Bone marrow (tissue), 2 donors: ENCODE measurements at places on chromosomes 2 and 18.

DNA sequence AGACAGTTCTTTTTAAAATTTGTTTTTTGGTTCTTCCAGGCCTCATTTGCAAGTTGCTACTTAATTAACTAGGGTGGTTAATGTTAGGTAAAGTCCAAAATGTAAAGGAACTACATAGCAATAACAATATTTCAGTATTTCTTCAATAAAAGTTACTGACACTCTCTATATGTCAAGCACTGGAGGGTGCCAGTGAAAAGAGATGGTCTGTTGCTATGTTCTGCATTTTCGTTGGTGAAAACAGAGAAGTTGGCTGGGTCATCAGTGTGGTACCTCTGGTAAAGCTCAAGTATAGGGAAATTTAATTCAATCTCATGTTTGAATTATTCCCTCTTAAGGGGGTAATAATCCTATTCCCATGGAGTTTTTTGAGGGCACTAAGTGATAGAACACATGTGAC is 16.3 kb upstream of the SCN1A start:
- no peak for DNase-seq

DNA sequence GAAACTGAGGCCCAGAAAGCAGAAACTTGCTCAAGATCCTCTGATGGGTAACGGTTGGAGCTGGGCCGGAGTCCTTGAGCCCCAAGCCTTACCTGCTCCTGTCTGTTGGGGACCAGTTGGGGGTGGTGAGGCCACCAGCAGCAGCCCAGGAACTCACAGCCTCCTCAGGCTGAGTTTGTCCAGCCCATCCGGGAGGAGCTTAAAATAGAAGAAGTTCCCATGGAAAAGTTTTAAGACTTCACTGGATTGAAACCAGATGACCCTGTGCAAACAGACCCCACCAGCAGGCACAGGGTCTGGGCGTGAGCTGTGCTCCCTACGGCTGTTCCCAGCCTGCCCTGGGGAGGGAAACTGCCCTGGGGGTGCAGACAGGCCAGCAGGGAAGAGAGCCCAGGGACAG is 40.6 kb upstream of the FOSL2 start:
- DNase-seq = no peak

- no peak for DNase-seq
Observed at GRCh38 chr2:84085562-84085961, 373.5 kb downstream of the SUCLG1 start.

DNA sequence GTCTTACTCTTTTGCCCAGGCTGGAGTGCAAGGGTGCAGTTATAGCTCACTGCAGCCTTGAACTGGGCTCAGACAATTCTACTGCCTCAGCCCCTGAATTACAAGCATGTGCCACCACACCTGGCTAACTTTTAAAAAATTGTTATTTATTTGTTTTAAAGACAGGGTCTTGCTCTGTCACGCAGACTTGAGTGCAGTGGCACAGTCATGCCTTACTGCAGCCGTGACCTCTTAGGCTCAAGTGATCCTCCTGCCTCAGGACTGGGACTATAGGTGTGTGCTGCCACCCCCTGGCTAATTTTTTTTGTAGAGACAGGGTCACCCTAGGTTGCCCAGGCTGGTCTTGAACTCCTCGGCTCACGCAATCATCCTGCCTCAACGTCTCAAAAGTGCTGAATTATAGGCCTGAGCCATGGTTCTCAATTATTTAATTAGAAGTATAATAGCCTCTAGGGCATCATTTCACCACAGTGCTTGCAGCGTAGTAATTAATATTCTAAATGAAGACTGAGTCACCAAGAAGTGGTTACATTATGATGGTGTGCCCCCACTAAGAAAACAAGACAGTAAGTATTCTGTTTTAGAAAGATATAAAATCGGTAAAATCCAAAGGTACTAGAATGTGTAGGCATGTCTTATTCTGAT is 69.6 kb downstream of the EML4 start:
- no peak for DNase-seq

- DNase-seq = no peak
Observed at GRCh38 chr2:68375582-68375981, 10.5 kb downstream of the PLEK start.

DNA sequence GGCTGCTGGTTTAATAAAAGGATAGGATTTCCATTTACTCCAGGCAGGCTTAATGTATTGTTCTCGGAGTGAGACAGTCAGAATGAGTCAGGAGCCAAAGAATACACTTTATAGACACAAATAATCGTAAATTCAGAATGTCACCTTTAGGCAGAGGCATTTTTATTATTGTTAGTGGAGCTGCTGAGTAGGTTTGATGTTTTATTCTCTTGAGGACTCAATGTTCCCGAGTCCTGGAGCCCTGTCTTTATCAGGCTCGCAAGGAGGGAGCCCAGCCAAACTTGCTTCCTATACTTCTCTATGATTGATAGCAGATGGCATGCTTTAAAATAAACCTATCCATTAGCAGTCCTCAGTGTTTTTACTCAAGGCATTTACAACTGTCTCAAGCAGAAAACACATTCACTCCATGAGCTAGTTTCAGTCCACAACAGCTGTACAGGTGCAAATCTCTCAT is 492.3 kb upstream of the ZEB2 start:
- no peak for DNase-seq

DNA sequence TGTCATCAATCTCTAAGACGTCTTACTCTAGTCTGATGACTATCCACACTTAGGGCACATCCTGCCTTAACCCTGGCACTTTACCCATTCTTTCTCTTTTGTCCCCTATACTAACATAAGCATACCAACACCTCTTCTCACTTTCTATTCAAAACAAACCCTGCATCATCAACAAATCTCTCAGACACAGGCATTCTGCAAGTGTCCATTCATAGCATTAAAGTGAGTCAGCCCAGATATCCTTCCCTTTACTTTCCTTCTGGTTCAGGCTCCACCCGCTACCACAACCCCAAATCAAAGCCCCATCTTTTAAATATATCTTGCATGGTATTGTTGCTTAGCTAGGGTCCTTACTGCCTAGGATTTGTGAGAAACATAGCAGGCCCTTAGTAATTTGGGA is 3.8 kb downstream of the GRB14 start:
- DNase-seq = no peak

- DNase-seq = no peak
Observed at GRCh38 chr2:236715491-236715961, 145.9 kb downstream of the ACKR3 start.

- DNase-seq = no peak
Observed at GRCh38 chr2:100976061-100976460, 26.0 kb upstream of the RPL31 start.

GRCh38 chr2:200523158-200523557 is 2.8 kb upstream of the SGO2 start:
- no peak for DNase-seq

DNA sequence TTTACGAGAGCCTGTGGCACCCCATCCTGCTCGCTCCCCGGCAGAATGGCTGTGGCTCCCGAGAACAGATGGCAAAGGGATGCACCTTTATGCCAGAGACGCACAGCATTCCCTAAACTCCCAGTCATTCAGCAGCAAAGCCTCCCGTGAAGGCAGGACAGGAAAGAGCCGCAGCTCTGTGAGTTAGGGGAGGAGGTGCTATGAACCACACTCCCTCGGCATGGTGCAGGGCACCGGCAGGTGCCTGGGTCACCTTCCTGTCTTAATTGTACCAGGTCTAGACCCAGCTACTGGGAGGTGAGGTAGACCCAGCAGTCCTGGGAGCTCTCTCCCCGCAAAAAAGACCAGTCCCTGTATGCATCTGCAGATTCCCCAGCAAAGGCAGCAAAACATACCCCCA is 149.8 kb downstream of the TWIST2 start:
- no peak for DNase-seq

GRCh38 chr18:52395146-52395852 is 55.3 kb downstream of the DCC start:
- DNase-seq = no peak

DNA sequence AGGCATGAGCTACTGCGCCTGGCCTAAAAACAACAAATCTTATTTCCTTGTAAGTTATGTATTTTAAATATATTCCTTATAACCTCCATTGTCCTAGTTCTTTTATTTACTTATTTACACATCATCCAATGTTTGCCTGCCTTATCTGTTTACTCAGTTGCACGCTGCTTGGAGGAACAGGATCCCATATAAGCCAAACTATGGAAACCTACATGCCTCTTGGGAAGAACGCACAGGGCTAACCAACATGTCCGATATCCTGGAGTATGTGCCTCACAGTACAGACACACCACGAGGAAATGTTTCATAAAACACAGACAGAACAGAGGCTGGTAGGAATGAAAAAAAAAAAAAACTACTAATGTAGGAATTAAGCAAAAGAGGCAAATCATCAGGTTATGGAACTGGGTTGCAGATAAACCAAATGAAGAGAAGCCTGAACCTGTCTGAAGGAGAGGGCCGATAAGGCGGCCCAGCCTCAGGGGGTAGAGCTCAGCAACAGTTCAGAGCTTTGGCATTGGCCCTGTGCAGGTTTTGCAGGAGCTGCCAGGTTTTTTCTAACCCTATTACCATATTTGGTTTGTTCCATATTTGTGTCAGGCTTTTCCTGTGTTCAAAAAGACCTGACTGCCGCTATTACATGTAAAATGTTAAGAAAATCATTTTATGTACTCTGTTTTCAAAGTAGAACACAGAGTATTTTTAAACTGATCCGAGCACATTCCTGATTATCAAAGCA is 19.9 kb upstream of the SP3 start:
- no peak for DNase-seq

- no peak for DNase-seq
Observed at GRCh38 chr2:100741880-100742276, 78.1 kb upstream of the NPAS2 start.

GRCh38 chr2:156038021-156038420 is 294.5 kb downstream of the NR4A2 start:
- DNase-seq = no peak

- no peak for DNase-seq
Observed at GRCh38 chr2:35783723-35784122, 571.9 kb upstream of the CRIM1 start.

- no peak for DNase-seq
Observed at GRCh38 chr2:237591141-237591881, 777 bp upstream of the RAB17 start.

GRCh38 chr2:231361701-231362554 is 33.6 kb upstream of the B3GNT7 start:
- DNase-seq = no peak

DNA sequence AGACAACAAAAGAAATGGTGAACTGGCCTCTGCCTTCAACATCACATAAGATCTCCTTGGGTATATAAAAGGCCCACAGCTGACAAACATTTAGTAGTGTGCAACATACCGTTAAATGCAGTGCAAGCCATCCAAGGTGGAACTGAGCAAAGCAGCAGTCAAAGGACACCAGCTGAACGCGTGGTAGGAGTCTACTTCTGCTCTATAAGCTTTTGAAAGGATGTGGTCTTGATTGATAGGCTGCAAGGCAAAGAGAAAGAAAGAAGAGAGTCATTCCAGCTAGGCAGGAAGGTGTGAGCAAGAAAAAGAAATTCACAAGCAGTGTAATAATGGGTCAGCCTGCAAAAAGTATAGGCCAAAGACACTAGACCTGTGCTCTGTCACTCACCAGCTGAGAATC is 356.3 kb downstream of the SATB2 start:
- no peak for DNase-seq

DNA sequence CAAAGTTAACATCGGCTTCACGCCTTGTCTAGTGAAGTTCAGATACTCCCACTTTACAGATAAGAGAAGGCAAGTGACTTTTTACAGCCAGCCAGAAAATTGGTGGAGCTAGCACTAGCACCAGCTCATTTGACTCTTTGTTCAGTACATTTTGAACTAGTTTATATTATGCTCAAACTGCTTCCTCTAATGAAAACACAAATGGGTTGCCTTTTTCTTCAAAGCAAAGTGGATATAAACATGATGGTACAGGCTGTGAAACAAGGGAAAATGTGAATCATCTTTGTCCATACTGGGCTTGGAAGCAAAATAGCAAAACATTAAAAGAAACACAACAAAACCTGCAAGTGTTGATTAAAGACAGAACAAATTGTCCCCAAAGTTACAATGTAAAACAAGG is 99.6 kb upstream of the LHCGR start:
- DNase-seq = no peak

DNA sequence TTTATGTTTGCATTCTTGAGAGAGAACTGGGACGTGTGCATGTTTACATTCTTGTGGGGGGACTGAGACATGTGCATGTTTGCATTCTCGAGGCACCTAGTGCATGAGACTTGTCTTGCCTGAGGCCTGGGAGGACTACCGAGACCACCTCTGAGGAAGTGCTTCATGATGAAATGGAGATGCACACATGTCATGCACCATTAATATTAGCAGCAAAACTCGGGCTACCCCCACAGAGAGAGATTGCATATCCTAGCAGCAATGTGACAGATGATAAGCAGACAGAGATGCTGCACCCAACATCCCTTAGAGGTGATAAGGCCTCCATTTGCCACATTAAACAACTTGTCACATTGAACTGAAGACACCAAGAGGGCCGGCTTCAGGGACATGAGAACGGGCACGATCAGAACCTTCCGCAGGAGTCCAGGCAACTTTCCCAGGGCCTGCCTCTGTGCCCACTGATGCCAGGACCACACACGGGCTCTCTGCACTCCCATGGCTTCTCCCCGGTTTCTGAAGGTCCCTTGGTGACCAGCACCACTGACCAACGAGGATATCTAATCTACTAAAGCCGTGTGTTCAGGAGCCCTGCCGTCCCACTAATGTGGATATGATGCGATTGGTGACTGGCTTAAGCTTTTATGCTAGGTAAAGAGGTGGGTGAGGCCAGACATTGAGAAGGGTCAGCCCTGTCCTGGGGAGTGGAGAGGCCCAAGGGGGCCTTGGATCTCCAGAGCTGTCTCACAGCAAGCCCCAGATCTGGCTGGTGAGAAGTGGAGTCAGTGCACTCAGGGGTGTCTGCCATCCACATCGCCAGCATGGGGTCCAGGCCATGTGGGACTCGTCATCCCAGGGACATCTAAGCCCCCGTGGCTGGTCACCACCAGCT is 208.3 kb downstream of the NDUFA10 start:
- no peak for DNase-seq

DNA sequence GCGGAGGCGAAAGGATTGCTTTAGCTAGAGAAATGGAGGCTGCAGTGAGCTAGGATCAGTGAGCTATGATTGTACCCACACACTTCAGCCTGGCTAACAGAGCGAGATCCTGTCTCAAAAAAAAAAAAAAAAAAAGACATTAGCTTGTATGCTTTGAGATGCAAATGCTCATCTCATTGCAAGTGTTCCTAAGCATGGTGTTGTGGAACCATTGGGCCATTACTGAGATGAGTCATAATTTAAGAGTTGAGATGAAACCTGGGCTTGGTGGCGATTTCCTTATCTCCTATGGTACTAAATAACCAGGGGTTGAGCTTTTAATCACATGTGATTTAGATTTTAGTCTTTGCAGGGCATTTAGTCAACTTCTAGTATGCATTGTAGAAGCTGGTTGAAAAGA is 2.2 kb downstream of the PLEKHA3 start:
- DNase-seq = no peak

- no peak for DNase-seq
Observed at GRCh38 chr18:7298149-7298548, 67.3 kb downstream of the LRRC30 start.

- DNase-seq = no peak
Observed at GRCh38 chr18:50806208-50806616, 13.6 kb downstream of the MRO start.

DNA sequence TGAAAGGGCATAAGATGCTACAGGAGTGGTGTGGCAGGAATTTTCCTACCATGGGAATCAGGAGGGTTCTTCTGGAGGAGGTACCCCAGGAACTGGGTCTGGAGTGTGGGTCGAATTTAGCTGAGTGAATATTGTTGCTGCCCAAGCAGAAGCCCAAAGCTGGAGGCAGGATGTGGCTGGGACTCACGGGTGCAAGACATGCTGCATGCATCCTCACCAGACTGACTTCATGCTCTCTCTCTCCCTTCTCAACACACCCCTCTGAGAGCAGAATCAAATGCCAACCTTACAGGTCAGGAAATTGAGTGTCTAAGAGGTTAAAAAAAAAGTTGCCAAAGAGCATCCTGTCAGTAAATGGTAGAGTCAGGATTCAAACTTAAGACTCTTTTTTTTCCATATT is 78.8 kb upstream of the TTC39C start:
- DNase-seq = no peak
